Upper lobe of right lung (tissue), 1 donor: ENCODE measurements at places on chromosomes 11 and 22. TPM values are rescaled to one million over a fixed set of nuclear protein-coding genes. Genes with fewer than 3 reads are reported as not detected.

GRCh38 chr11:125281831-125282595 lies 117.5 kb downstream of the PKNOX2 start:
- H3K4me1 ChIP-seq, result no peaks in the 10 kb centered on the region
- H3K36me3 ChIP-seq, result no peaks in the 10 kb centered on the region
- H3K27me3 ChIP-seq, result no peaks in the 10 kb centered on the region
- H3K4me3 ChIP-seq, result no peak overlapping the region

DNA sequence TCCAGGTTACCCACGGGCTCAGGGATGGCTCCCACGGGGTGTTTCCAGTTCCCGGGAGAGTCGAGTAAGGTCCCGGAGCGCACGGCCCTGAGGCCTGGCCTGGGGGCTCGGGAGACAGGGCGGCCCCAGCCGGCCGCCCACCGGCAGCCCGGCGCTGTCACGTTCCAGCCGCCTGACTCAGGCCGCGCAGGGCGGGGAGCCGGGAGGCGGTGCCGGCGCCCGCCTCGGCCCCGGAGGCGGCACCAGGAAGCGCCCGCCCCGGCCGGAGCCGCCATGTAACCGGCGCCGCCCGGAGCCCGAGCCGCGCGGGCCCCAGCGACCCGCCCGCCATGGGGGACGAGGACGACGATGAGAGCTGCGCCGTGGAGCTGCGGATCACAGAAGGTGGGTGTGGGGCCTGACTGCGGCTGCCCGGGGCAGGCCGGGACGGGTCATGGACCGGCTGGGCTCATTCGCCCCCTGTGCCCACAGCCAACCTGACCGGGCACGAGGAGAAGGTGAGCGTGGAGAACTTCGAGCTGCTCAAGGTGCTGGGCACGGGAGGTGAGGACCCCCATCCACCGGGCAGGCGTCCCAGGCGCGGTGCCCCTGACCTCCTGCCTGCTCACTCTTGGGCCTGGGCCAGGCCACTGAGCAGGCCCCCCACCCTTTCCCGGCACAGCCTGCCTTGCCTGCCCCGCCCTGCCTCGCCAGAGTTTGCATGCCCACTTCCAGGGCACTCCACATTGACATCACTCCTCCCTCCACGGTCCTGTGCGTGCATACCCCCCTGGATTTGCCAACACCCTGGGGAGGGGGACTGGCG lies at the start of gene RPS6KA4:
RPS6KA4 (plus strand) TSS at position 256 of the 805 bp plus-strand sequence; CDS start at position 330, 74 bp downstream.
- peaks cover 32% of the 10 kb centered on the region for H3K4me1 ChIP-seq
- H3K27ac ChIP-seq, result peak within 1 kb of the TSS; percentile 91
- H3K36me3 ChIP-seq, result peaks cover 32% of the 10 kb centered on the region
- DNase-seq, result peak; percentile 87
- H3K27me3 ChIP-seq, result no peaks in the 10 kb centered on the region
- H3K4me3 ChIP-seq, result peak within 1 kb of the TSS; percentile 91

- no peaks in the 10 kb centered on the region for H3K36me3 ChIP-seq
- H3K4me1 ChIP-seq, result peaks cover 7% of the 10 kb centered on the region
- H3K27me3 ChIP-seq, result peaks cover 9% of the 10 kb centered on the region
- peak; percentile 74 for DNase-seq
- no peak overlapping the region for H3K27ac ChIP-seq
- no peak overlapping the region for H3K4me3 ChIP-seq
Observed at GRCh38 chr22:18968011-18968749, 32.1 kb upstream of the PRODH start.

GRCh38 chr11:30992513-30992849 lies 377.1 kb downstream of the DCDC1 start:
- no peak overlapping the region for H3K4me3 ChIP-seq
- H3K27ac ChIP-seq, result no peak overlapping the region
- no peak for DNase-seq
- no peaks in the 10 kb centered on the region for H3K36me3 ChIP-seq

- no peaks in the 10 kb centered on the region for H3K27me3 ChIP-seq
- H3K27ac ChIP-seq, result no peak overlapping the region
- H3K4me1 ChIP-seq, result no peaks in the 10 kb centered on the region
- no peak for DNase-seq
Observed at GRCh38 chr11:83691451-83691950, 405.3 kb upstream of the CCDC90B start.

GRCh38 chr11:44833877-44834452 lies 107.2 kb downstream of the TSPAN18 start:
- H3K27me3 ChIP-seq, result no peaks in the 10 kb centered on the region
- no peak for DNase-seq
- H3K36me3 ChIP-seq, result no peaks in the 10 kb centered on the region
- peaks cover 2% of the 10 kb centered on the region for H3K4me1 ChIP-seq

GRCh38 chr11:80519596-80520506 lies 1079.0 kb upstream of the TENM4 start:
- H3K36me3 ChIP-seq, result no peaks in the 10 kb centered on the region
- H3K27ac ChIP-seq, result no peak overlapping the region
- no peaks in the 10 kb centered on the region for H3K27me3 ChIP-seq
- H3K4me3 ChIP-seq, result no peak overlapping the region
- no peaks in the 10 kb centered on the region for H3K4me1 ChIP-seq

- no peaks in the 10 kb centered on the region for H3K4me1 ChIP-seq
- H3K27ac ChIP-seq, result no peak overlapping the region
- H3K4me3 ChIP-seq, result no peak overlapping the region
- H3K36me3 ChIP-seq, result no peaks in the 10 kb centered on the region
- H3K27me3 ChIP-seq, result peaks cover 20% of the 10 kb centered on the region
Observed at GRCh38 chr11:32448232-32448631, 12.9 kb upstream of the WT1 start.

DNA sequence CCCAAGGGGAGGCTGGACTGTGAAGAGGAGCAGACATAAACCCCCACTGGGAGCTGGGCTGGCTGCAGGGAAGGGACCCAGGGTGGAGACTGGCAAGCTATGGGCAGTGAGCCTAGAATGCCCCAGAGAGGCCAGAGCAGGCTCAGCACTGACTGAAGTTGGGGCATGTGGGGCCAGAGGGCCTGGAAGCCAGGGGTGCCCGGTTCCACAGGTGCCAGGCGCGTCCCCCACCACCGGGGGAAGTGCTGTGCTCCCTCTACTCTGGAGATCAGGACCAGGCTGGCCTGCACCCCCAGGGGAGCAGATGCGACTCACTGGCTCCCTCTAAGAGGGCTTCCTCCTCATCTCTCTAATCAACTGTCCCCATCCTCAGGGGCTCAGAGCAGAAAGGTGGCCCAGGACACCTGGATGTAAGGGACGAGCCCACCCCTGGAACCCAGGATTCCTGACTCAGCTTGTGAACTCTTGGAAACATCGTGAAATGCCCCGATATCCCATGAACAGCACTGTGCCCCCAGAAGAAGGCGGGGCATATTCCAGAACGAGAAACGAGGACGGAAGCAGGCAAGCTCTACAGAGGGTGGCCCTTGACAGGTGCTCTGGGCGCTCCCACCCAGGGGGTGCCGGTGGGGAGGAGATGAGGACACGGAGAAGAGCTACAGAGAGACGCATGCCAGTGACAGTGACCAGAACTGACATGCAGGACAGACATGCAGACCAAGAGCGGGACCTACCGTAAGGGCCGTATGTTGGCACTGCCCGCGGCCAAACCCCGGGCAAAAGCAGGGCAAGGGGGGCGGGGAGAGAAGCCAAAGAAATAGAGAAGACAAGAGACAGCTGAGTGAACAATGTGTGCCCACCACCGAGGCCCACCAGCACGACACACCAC lies 20.4 kb downstream of the MAFF start:
- no peak overlapping the region for H3K4me3 ChIP-seq
- H3K27me3 ChIP-seq, result no peaks in the 10 kb centered on the region

GRCh38 chr11:65618763-65619162 lies 3.2 kb downstream of the PCNX3 start:
- H3K4me1 ChIP-seq, result peaks cover 12% of the 10 kb centered on the region
- H3K36me3 ChIP-seq, result peaks cover 50% of the 10 kb centered on the region
- no peak overlapping the region for H3K4me3 ChIP-seq
- no peak overlapping the region for H3K27ac ChIP-seq

- H3K4me1 ChIP-seq, result no peaks in the 10 kb centered on the region
- no peaks in the 10 kb centered on the region for H3K27me3 ChIP-seq
Observed at GRCh38 chr11:64121663-64122410, 44.1 kb downstream of the MACROD1 start.

GRCh38 chr11:84870486-84870885 lies 756.7 kb downstream of the DLG2 start:
- no peak for DNase-seq
- no peaks in the 10 kb centered on the region for H3K4me1 ChIP-seq
- H3K27me3 ChIP-seq, result no peaks in the 10 kb centered on the region
- no peak overlapping the region for H3K4me3 ChIP-seq
- no peak overlapping the region for H3K27ac ChIP-seq
- no peaks in the 10 kb centered on the region for H3K36me3 ChIP-seq

GRCh38 chr11:69462106-69462951 lies 19.1 kb upstream of the LINC01488 start:
- DNase-seq, result no peak
- no peak overlapping the region for H3K27ac ChIP-seq
- no peaks in the 10 kb centered on the region for H3K27me3 ChIP-seq

DNA sequence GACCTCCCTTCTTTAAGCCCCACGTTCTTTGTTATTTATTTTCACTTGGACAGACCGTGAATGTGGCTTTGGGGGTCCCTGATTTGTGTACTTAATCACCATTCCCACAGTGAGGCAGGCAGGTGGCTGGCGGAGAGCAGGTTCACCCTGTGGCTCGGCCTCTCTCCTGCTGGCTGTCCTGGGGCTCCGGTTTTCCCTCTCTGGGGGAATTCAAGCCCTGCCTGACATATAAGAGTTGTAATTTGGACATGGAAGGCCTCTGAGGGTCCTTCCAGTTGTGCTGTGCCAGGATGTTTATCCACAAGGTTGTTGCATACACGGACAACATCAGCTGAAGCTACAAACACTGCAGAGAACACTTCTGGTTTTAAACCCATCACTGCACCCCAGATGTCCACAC lies 824.5 kb downstream of the TBC1D22A start:
- peak; percentile 11 for DNase-seq
- no peaks in the 10 kb centered on the region for H3K4me1 ChIP-seq
- no peaks in the 10 kb centered on the region for H3K36me3 ChIP-seq
- no peak overlapping the region for H3K4me3 ChIP-seq

DNA sequence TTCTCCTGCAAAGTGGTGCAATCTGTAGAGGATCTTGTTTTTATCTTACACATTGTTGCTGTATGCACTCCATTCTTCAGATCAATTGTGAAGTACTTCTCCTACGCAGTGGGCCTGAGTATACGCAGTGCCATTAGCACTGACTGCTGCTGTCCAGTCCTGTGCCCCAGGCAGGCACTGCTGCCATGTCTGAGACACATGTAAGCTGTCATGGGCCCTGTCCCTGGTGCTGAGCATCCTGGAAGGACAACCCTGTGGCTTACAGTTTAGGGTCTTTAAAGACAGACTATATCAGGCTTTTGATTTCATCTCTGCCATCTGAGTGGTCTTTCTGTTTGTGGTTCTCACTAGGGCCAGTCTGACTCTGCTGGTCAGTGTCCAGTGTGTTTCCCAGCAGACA lies 44.8 kb upstream of the PTPN5 start:
- H3K4me3 ChIP-seq, result no peak overlapping the region
- DNase-seq, result no peak
- H3K27ac ChIP-seq, result no peak overlapping the region

- H3K27ac ChIP-seq, result peak overlapping the region; percentile 91
- no peaks in the 10 kb centered on the region for H3K27me3 ChIP-seq
- peaks cover 8% of the 10 kb centered on the region for H3K4me1 ChIP-seq
- peaks cover 12% of the 10 kb centered on the region for H3K36me3 ChIP-seq
- peak overlapping the region; percentile 60 for H3K4me3 ChIP-seq
- peak; percentile 88 for DNase-seq
Observed at GRCh38 chr11:57597916-57598830, 688 bp downstream of the SERPING1 start.

DNA sequence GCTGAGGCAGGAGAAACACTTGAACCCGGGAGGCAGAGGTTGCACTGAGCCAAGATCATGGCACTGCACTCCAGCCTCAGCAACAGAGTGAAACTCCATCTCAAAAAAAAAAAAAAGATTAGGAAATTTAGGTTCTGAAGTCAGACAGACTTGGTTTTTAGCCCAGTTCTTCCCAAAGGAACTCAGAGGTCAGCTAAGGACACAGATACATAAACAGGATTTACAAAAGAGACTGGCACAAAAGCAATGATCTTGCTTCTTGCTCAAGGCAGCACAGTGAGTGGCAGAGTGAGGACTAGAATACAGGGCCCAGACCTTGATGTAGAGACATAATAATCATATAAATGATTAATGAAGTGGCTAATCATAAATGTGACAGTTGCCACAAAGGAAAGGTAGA lies 25.4 kb upstream of the RRAS2 start:
- no peak for DNase-seq
- H3K36me3 ChIP-seq, result no peaks in the 10 kb centered on the region
- peaks cover 9% of the 10 kb centered on the region for H3K4me1 ChIP-seq
- H3K4me3 ChIP-seq, result no peak overlapping the region
- no peaks in the 10 kb centered on the region for H3K27me3 ChIP-seq

DNA sequence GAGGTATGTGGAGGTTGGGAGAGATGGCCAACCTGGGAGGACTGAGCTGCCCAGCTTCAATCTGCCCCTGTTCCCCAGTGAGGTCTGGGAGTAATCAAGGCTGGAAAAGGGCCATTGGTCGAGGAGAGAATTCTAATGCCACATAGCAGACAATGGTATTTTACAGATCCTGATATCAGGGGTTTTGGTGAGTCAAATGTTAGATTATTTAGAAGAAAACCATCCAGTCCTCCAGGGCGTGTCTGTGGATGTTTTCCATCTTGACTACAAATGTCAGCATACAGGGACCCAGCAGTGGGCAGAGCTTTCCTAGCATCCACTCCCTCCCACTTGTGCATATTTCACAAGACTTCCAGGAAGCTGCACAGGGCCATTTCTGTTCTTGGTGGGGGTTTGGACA lies 107.9 kb downstream of the SCN3B start:
- no peak overlapping the region for H3K4me3 ChIP-seq
- no peak overlapping the region for H3K27ac ChIP-seq
- DNase-seq, result no peak
- no peaks in the 10 kb centered on the region for H3K27me3 ChIP-seq

DNA sequence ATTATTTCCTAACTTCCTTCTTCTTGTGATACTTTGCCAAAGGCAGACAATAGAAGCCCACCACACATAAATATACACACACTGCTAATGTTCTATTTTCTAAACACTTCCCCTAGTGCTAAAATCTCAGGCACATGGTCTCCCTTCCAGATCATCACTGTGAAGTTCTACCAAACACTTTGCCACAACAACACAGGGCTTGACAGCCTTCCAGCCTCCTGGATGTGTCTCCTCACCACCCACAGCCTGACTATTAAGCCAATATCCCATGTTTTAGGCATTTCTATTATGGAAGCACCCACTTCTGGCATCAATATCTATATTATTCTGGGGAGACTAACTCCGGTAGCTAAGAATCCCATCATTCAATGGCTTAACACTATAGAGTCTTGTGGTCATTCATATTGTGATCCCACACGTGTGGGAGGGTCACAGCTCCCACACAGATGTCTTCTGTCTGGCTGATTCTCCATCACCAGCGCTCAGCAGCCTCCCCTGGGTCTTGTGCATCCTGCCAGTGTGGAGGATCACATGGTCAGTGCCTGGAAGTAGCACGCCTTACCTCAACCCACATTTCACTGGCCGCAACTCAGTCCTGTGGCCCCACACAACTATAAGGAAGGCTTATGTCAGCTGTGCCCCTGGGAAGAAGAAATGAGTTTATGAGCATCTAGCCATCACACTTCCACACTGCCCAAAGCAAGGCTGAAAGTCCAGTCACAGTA lies 29.0 kb downstream of the SPATA19 start:
- no peak overlapping the region for H3K27ac ChIP-seq
- DNase-seq, result no peak
- no peaks in the 10 kb centered on the region for H3K4me1 ChIP-seq
- no peaks in the 10 kb centered on the region for H3K27me3 ChIP-seq

Gene DPP3
- 31.9 TPM for total RNA-seq

Gene MTFP1
- 11.3 TPM for total RNA-seq

Gene AMPD3
- 11.6 TPM for total RNA-seq

Gene CDC42BPG
- total RNA-seq, result 20.9 TPM

Gene NRIP3
- 1.3 TPM for total RNA-seq

Gene PYGM
- 2.0 TPM for total RNA-seq

Gene DGCR6
- total RNA-seq, result 3.1 TPM

Gene P2RX6
- total RNA-seq, result 2.2 TPM

Gene SLC22A9
- not detected for total RNA-seq

Gene SMTNL1
- total RNA-seq, result not detected

Gene OR6T1
- total RNA-seq, result not detected
